T-helper 17 cell (primary cell): ENCODE measurements at places on chromosomes 2 and 18. TPM values are rescaled to one million over a fixed set of nuclear protein-coding genes. Genes with fewer than 3 reads are reported as not detected.
A peak's percentile ranks its signal among the peaks of the same experiment; 100 is the strongest.

GRCh38 chr18:58221060-58221725 is 177.2 kb downstream of the NEDD4L start:
- H3K27me3 ChIP-seq = peaks cover 20% of the 10 kb centered on the region
- peaks cover 3% of the 10 kb centered on the region for H3K4me1 ChIP-seq
- DNase-seq = no peak
- H3K36me3 ChIP-seq = peaks cover under 1% of the 10 kb centered on the region
- no peak overlapping the region for H3K4me3 ChIP-seq

DNA sequence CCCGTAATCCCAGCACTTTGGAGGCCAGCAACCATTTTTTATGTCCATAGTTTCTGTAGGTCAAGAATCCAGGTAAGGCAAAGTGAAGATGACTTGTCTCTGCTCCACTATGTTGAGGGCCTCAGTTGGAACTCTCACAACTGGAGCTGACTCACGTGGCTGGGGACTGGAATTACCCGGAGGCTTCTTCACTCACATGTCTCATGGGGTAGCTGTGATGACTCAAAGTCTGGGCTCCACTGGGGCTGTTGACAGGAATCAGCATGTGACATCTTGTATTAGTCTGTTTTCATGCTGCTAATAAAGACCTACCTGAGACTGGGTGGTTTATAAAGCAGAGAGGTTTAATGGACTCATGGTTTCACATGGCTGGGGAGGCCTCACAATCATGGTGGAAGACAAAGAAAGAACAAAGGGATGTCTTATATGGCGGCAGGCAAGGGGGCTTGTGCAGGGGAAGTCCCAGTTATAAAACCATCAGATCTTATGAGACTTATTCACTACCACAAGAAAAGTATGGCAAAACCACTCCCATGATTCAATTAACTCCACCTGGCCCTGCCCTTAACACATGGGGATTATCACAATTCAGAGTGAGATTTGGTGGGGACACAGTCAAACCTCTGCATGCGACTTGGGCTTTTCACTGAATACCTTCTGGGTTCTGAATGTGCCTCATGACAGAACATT is 7.8 kb upstream of the PPP1R1C start:
- H3K4me1 ChIP-seq = no peaks in the 10 kb centered on the region
- peaks cover 2% of the 10 kb centered on the region for H3K27me3 ChIP-seq
- no peak overlapping the region for H3K27ac ChIP-seq
- no peaks in the 10 kb centered on the region for H3K36me3 ChIP-seq

GRCh38 chr2:11029136-11029535 is 117.4 kb downstream of the KCNF1 start:
- H3K4me1 ChIP-seq = no peaks in the 10 kb centered on the region
- DNase-seq = no peak
- peaks cover 16% of the 10 kb centered on the region for H3K27me3 ChIP-seq

- H3K27ac ChIP-seq = peak overlapping the region; percentile 90
- DNase-seq = no peak
- H3K4me1 ChIP-seq = peaks cover 77% of the 10 kb centered on the region
- no peaks in the 10 kb centered on the region for H3K27me3 ChIP-seq
Observed at GRCh38 chr2:203730883-203731282, 24.4 kb downstream of the CD28 start.

GRCh38 chr2:22281033-22281432 is 1103.9 kb upstream of the KLHL29 start:
- H3K27ac ChIP-seq = no peak overlapping the region
- no peak overlapping the region for H3K4me3 ChIP-seq
- DNase-seq = no peak
- H3K4me1 ChIP-seq = no peaks in the 10 kb centered on the region
- no peaks in the 10 kb centered on the region for H3K36me3 ChIP-seq

DNA sequence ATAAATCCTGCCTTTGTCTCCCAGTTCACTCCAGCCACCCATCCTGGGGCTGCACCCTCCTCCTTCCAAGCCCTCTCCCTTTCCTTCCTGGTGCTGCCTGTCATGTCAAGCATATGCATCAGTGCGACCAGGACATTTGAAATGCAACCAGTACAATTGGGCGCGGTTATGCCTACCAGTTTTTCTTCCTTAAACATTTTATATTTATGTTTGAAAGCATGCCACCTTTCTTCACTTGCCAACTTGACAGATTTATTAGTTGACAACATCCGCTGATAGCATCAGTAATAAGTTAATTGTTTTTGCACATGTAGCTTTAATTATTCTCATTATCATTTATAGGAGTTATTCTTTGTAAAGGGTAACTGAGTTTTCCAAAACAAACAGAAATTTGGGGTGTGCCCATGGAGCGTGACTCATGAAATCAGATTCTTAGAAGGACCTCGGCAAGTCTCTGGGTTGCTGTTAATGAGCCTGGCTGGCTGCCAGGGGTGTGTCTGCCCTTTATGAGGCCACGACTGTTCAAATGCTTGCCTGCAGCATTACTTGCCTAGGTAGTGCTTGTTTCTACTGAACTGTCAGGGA is 32.8 kb upstream of the IL1B start:
- peaks cover 11% of the 10 kb centered on the region for H3K36me3 ChIP-seq
- H3K4me3 ChIP-seq = no peak overlapping the region

- H3K4me3 ChIP-seq = no peak overlapping the region
- no peak overlapping the region for H3K27ac ChIP-seq
- no peaks in the 10 kb centered on the region for H3K4me1 ChIP-seq
- peaks cover 17% of the 10 kb centered on the region for H3K27me3 ChIP-seq
Observed at GRCh38 chr2:134073023-134073422, 180.8 kb upstream of the MGAT5 start.

DNA sequence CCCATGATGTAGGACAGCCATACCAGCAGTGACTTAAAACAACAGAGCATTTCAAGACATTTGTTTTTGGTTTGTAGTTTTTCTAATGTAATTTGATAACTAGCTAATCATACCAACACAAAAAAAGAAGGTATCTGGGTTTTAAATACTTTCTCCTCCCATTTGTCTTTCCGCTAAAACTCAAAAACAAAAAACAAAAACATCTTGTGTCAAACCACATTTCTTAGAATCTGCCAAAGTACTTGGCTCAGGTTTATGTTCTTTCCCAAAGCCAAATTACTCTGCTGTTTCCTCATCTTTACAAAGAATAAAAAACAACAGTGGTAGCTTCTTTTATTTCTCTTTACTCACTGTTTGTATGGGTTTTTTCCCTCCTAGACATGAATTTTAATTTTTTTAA is 71.5 kb downstream of the GREB1L start:
- no peaks in the 10 kb centered on the region for H3K4me1 ChIP-seq
- H3K27me3 ChIP-seq = peaks cover 18% of the 10 kb centered on the region
- DNase-seq = no peak
- H3K36me3 ChIP-seq = no peaks in the 10 kb centered on the region
- no peak overlapping the region for H3K27ac ChIP-seq

- no peaks in the 10 kb centered on the region for H3K4me1 ChIP-seq
- no peak overlapping the region for H3K27ac ChIP-seq
- DNase-seq = no peak
- peaks cover 2% of the 10 kb centered on the region for H3K36me3 ChIP-seq
- no peak overlapping the region for H3K4me3 ChIP-seq
- H3K27me3 ChIP-seq = peaks cover 9% of the 10 kb centered on the region
Observed at GRCh38 chr2:39860538-39860937, 81.5 kb upstream of the THUMPD2 start.

- no peaks in the 10 kb centered on the region for H3K27me3 ChIP-seq
- no peak for DNase-seq
Observed at GRCh38 chr2:136117391-136117841, 533 bp downstream of the CXCR4 start.

DNA sequence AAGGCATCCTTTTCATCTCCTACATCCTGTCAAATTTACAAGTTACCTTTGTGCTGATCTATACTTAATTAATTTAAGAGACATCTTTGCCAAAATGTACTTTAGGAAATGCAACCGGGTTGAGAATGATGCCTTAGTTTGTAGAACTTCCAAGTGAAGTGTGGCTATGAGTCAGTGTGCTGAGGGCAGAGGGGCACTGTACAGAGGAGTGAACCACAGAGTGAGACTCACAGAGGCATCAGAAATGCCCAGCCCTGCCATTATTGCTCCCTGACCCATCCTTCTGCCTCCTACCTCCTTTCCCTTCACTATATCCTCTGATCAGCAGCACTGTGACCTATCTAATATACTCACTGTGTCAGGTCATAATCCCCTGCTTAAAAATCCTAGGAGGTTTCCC is 320.1 kb downstream of the LRRTM1 start:
- no peaks in the 10 kb centered on the region for H3K27me3 ChIP-seq
- H3K4me3 ChIP-seq = no peak overlapping the region
- DNase-seq = no peak
- no peaks in the 10 kb centered on the region for H3K4me1 ChIP-seq
- H3K36me3 ChIP-seq = no peaks in the 10 kb centered on the region

GRCh38 chr2:53827398-53828175 is 32.2 kb downstream of the GPR75 start:
- no peak overlapping the region for H3K27ac ChIP-seq
- no peak for DNase-seq
- no peaks in the 10 kb centered on the region for H3K36me3 ChIP-seq

- H3K4me3 ChIP-seq = no peak overlapping the region
- H3K36me3 ChIP-seq = no peaks in the 10 kb centered on the region
- peaks cover 21% of the 10 kb centered on the region for H3K27me3 ChIP-seq
- DNase-seq = no peak
- no peak overlapping the region for H3K27ac ChIP-seq
Observed at GRCh38 chr2:173311844-173312606, 42.6 kb upstream of the CDCA7 start.

DNA sequence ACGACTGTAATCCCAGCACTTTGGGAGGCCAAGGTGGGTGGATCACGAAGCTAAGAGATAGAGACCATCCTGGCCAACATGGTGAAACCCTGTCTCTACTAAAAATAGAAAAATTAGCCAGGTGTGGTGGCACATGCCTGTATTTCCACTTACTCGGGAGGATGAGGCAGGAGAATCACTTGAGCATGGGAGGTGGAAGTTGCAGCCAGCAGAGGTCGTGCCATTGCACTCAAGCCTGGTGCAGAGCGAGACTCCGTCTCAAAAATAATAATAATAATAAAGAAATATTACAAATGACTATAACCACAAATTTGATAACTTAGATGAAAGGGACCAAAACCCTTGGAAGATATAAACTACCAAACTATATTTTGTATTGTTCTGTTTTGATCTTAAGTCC is 226.3 kb upstream of the GULP1 start:
- H3K4me1 ChIP-seq = no peaks in the 10 kb centered on the region
- no peaks in the 10 kb centered on the region for H3K36me3 ChIP-seq
- no peak overlapping the region for H3K4me3 ChIP-seq
- H3K27me3 ChIP-seq = no peaks in the 10 kb centered on the region
- H3K27ac ChIP-seq = no peak overlapping the region

- peaks cover 4% of the 10 kb centered on the region for H3K4me1 ChIP-seq
- H3K4me3 ChIP-seq = no peak overlapping the region
- H3K36me3 ChIP-seq = no peaks in the 10 kb centered on the region
- H3K27ac ChIP-seq = no peak overlapping the region
Observed at GRCh38 chr2:199848389-199849130, 2.4 kb downstream of the FTCDNL1 start.

DNA sequence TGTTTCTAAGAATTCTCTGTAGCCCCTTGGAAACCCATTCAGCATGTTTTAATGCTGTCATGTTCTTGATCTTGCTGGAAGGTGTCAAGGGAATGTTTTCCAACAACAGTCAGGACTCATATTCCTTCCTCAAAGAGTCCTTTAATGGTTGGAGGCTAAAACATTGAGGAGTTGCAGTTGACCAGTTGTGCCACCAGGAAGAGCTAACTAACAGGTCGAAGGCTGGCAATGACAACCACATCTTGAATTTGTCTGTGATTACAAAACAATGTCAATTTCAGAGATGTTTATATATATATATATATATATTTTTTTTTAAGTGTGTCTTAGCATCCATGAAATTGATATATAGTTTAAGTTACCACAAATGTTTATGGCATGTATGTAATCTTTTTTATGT is 151.5 kb downstream of the INO80D start:
- no peaks in the 10 kb centered on the region for H3K36me3 ChIP-seq
- H3K27ac ChIP-seq = no peak overlapping the region
- H3K27me3 ChIP-seq = peaks cover 45% of the 10 kb centered on the region
- H3K4me1 ChIP-seq = no peaks in the 10 kb centered on the region

- H3K27me3 ChIP-seq = no peaks in the 10 kb centered on the region
- H3K4me3 ChIP-seq = no peak overlapping the region
- peaks cover 16% of the 10 kb centered on the region for H3K4me1 ChIP-seq
Observed at GRCh38 chr18:68676913-68677312, 38.0 kb downstream of the TMX3 start.

GRCh38 chr18:7596147-7596546 is 29.0 kb downstream of the PTPRM start:
- H3K36me3 ChIP-seq = no peaks in the 10 kb centered on the region
- no peak overlapping the region for H3K4me3 ChIP-seq
- no peaks in the 10 kb centered on the region for H3K27me3 ChIP-seq
- DNase-seq = no peak
- H3K27ac ChIP-seq = no peak overlapping the region

DNA sequence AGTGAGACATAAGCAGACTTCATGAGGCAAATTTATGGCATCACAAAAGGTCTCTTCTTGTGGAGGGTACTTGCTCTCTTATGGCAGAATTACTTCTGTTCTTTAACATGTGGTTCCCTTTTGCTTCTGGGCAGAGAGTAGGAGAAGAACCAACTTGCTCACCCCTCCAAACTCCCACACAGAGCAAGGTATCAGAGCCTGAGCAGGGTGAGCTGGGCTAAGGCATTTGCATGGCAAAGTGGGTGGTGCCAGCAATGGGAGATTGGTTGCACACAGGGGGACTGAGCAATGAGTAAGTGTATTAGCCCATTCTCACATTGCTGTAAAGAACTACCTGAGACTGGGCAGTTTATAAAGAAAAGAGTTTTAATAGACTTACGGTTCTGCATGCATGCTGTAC is 64.2 kb upstream of the ITGB6 start:
- H3K4me1 ChIP-seq = peaks cover 20% of the 10 kb centered on the region
- H3K36me3 ChIP-seq = peaks cover 3% of the 10 kb centered on the region
- no peak for DNase-seq
- peaks cover 7% of the 10 kb centered on the region for H3K27me3 ChIP-seq
- no peak overlapping the region for H3K4me3 ChIP-seq

DNA sequence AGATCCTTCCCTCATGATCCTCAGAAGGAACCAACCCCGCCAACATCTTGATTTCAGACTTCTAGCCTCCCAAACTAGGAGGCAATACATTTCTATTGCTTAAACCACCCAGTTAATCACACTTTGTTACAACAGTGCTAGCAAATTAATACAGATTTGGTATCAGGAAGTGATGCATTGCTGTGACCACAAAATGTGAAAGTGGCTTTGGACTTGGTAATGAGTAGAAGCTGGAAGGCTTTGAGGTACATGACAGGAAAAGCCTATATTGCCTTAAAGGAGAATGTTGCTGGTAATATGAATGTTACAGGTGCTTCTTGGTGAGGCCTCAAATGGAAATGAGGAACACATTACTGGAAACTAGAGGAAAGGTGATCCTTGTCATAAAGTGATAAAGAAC is 260.3 kb downstream of the SATB2 start:
- no peak for DNase-seq
- H3K36me3 ChIP-seq = no peaks in the 10 kb centered on the region
- no peak overlapping the region for H3K27ac ChIP-seq

Gene GPBAR1
- total RNA-seq = 1.5 TPM

Gene CDK5R2
- total RNA-seq = not detected

Gene DOK6
- 0.05 TPM for total RNA-seq

Gene OTOS
- not detected for total RNA-seq

Gene UGT1A8
- total RNA-seq = not detected

Gene PRKAG3
- not detected for total RNA-seq

Gene ANKRD62
- total RNA-seq = not detected

Gene SLC9A4
- total RNA-seq = 0.12 TPM

Gene CYBRD1
- total RNA-seq = 0.44 TPM

Gene ACADL
- total RNA-seq = not detected

Gene RBM44
- total RNA-seq = 2.2 TPM

Gene HJURP
- total RNA-seq = 0.35 TPM
